ENCODE measurements at places on chromosomes 13 and 19.

- no peak for DNase-seq
Measured at GRCh38 chr13:22748866-22749577, 431.8 kb upstream of the SGCG start.

- DNase-seq, result no peak
Measured at GRCh38 chr13:37456506-37456905, 142.1 kb downstream of the POSTN start.

DNA sequence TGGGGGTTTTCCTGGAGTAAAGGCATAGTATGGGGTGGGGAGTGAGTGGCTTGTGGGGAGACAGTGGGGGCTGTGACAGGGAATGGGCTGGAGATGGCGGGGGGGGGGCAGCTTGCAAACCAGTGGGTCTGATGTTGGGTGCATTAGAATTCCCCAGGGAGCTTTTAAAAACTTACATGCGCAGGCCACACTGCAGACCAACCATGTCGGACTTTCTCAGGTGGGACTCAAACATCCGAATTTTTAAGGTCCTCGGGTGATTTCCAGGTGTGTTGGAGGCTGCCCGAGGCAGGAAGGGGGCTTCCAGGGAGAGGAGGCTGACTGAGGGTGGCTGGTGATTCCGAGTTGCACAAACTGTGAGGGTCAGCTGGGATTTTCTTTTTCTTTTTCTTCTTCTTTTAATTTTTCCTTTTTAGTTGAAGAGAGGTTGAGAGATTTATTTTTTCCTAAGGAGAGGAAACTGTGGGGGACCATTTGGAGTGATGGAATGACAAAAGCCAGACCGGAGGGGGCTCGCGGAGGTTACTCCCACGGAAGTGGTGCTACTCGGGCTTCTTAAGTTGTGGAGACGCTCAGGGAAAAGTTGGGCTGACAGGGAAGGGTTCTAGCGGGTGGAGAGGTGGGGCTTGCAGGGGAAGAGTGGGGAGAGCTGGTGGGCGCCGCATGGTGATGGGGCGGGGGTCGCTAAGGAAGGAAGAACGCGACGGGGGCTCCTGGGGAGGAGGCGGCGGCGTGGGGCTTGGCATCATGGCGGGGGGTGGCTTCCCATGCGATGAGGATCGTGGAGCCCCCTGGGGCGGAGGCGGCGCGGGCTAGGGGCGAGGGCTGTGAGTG is 997 bp upstream of the CACNG8 start:
- no peak for DNase-seq

- peak; percentile 80 for DNase-seq
Measured at GRCh38 chr19:3359015-3359918, 7.1 kb upstream of the NFIC start.

GRCh38 chr19:41405776-41406175 is 8.2 kb downstream of the BCKDHA start:
- no peak for DNase-seq

GRCh38 chr19:49806620-49806959 is 6.5 kb downstream of the FUZ start:
- no peak for DNase-seq

GRCh38 chr13:83048419-83048818 is 833.9 kb downstream of the SLITRK1 start:
- no peak for DNase-seq

GRCh38 chr13:32159137-32159869 is 127.7 kb downstream of the FRY start:
- no peak for DNase-seq

DNA sequence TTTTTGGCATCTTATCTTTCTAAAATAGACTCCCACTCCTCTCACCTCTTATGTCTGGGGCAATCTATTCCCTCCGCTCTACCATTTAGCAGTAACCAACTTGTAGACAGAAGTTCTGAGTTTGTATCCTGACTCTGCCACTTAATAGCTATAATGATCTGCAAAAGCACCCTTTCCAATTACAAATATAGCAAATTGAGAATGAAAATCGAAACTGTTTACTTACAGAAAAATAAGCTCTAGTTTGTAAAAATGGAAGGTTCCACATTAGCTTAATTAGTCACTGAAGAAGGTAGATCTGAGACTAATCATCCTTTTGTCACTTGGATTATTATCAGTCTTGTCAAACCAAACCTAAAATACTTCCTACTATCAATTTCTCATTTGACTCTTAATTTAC is 409.3 kb downstream of the DIAPH3 start:
- no peak for DNase-seq

- no peak for DNase-seq
Measured at GRCh38 chr13:99724633-99725517, 223.6 kb downstream of the TM9SF2 start.

DNA sequence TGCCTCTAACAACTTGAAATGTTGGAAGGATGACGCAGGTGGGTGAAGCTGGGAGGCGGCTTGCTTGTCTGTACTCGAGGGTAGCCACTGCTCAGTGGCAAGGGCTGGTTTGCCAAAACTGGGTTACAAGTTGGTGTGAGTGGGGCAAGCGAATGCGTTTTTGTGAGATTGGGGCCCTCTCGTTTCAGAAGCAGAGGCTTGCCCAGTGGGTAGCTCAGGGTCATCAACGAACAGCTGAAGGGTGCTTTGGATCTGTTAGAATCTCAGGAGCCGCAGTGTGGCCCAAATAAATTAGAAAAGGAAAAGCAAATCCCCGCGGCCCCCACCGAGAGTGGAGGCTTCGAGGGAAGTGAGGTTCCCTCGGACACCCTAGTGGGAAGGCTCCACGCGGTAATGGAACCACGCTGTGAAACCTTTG is 7.3 kb downstream of the ATP4B start:
- no peak for DNase-seq

DNA sequence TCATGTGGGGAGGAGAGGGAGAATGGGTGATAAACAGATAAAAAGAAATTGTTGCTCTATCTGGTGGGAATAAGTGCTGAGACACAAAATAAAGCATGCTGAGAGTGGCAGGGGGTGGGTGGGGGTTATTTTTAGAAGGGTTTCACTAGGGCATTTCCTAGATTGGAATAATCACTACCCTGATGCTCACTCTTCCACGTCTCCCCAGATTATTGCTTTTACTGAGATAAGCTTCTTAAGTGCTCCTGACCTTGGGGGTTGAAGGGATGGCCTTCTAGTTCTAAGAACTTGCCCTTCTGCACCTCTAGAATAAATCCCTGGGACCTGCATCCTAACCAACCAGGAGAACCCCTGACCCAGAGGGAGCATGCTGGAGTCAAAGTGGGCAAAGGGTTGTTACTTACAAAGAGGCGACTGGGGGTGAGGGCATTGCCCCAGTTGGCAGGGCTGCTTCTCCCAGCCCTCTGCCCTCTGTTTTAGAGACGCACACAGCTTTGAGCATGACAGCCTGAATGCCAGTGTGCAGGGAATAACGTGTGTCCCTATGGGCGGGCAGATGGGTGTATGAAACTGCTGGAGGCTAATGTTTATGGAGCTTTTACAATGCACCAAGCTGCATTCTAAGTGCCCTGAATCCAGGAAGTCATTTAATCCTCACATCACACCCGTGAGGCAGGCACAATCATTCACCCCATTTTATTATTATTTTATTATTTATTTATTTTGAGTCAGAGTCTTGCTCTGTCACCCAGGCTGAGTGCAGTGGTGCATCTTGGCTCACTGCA is 743 bp downstream of the RDH8 start:
- no peak for DNase-seq

GRCh38 chr13:110790371-110790770 is 76.9 kb downstream of the ING1 start:
- DNase-seq, result no peak

- no peak for DNase-seq
Measured at GRCh38 chr19:434152-434960, 25.4 kb upstream of the C2CD4C start.

DNA sequence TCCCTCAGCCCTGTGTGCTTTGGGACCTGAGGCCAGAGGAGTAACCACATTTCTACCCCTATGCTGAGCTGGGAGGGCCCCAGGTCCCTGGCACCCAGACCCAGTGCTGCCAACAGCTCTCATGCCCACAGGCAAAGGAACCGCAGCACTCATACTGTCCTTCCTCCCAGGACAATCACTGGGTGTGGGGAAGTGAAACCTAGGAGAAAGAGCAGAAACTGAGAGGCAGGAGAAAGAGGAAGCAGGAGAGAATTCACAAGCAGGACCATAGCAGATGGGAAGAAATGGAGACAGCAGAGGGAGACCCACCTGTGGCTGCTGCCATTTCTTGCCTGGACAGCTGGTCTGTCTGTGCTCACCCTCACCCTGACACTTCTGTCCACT is 18.9 kb downstream of the CCDC97 start:
- no peak for DNase-seq

DNA sequence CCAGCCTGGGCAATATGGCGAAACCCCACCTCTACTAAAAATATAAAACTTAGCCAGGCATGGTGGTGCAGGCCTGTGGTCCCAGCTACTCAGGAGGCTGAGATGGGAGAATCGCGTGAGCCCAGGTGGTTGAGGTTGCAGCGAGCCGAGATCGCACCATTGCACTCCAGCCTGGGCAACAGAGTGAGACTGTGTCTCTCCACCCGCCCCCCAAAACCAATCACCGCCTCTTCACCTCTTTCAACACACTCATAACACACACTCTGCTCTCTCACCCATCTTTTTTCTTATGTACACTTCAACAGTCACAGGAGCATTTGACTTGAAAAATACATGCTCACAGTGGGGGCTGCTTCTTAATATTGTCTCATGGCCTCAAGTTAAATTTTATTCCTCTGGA is 76.8 kb downstream of the ESD start:
- DNase-seq, result no peak

DNA sequence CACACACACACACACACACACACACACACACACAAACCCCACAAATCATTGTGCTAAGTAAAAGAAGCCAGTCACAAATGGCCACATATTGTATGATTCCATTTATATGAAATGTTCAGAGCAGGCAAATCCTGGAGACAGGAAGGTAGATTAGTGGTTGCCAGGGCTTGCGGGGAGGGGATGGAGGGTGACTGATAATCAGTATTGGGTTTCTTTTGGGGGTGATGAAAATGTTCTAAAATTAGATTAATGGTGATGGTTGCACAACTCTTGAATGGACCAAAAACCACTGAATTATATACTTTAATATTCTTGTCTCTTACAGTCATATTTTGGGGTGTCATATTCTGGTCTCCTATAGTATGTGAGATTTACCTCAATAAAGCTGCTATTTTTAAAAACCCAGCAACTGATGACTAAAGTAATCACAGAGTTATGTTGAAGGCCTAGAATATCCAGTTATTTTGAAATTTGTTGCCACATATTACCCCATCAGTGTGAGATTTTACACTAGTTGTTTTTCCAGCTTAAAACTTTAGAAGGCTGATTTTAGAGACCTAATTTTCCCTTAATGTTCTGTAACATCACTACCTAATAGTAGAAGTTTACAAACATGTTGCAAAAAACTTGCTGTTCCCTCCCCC is 20.3 kb downstream of the FLT1 start:
- no peak for DNase-seq

- DNase-seq, result no peak
Measured at GRCh38 chr13:103068836-103069235, 2.6 kb upstream of the SLC10A2 start.

GRCh38 chr13:90015565-90016507 is 1331.7 kb upstream of the MIR17HG start:
- DNase-seq, result no peak

DNA sequence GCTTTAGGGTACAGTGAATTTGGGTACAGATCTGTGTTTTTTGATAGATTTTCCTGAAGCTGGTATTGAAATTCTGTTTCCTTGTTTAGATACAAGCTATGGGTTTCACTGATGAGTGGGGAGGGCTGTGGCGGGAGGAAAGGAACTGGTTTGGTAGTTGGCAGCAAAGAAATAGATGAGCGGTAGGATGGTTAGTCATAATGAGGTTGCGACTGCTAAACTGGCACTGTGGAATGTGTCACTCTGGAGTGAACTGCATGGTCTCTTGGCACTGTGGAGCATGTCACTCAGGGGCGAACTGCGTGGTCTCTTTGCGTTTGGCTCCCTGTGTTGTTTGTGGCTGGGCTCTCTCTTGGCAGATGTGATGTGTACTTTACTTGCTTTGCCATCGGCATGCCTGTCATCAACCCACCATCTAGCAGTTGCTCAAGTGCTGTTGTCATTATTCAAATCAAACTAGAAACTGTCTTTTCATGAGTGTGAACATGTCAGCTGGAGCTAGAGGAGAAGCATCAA is 82.1 kb downstream of the ATP8A2 start:
- DNase-seq, result peak; percentile 14
